CD8-positive, alpha-beta memory T cell (primary cell): ENCODE measurements at places on chromosomes 1 and 21.

GRCh38 chr21:43600642-43601402 lies 58.5 kb downstream of the HSF2BP start:
- no peak for DNase-seq

DNA sequence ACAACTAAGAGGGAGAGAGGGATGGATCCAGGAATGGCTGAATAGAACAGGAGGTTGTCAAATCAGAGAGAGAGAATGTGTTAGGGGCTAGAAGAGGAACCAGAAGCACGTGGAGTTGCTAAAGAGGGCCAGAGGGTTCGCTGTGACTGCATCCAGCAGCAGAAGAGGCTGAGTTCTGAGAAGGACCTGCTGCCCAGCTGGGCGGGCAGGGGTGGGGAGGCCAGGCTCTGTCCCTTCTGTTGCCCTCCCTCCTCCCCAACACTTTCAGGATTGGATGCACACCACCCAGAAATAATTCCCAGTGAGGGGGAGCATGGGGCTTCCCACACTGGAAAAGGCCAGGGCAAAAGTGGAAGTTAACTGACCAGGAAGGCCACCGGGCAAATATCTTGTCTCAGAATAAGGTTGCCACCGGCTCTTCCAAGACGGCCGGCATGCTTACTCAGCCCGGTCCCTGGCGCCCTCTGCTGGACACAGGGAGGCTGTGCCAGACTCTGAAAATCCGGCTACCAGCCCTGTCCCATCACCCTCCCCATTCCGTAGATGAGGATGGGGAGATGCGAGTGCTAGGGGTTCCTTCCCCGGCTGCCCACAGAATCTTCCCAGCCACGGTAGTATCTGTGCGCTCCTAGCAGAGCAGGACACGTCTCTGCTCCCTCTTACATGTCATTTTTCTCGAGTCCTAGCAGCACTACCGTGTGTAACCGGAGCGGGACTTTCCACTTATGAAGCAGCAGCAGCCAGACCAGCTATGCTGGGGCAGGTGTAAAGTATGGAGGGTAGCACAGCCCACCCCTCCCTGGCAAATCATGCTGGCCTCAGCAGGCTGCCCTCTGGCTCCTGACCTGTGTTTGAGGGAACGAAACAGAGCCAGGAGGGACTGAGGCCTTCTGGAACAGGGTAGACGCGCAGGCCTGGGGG lies 46.8 kb upstream of the A3GALT2 start:
- DNase-seq, result peak; percentile 74

DNA sequence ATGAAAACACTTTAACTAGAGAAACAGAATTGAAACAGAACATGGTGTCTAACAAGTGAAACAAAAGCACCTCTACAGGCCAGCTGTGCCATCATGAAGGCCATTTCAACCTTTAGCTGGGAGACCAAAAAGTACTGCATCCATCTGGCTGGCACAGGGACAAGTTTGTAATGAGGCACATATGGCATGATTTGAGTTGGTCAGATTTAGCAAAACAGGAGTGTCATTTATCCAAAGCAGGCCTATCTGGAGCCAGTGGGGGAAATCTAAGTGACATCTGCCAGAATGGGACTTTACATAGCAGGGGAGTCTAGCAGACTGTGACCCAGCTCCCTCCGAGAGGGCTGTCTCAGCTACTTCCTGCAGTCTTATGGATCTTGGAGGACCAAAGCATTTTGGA lies 51.9 kb downstream of the DNTTIP2 start:
- DNase-seq, result no peak

- DNase-seq, result no peak
Measured at GRCh38 chr1:11178021-11179015, 10.8 kb upstream of the ANGPTL7 start.
